Renal cortex interstitium (tissue), 15 donors: ENCODE measurements at places on chromosomes 5 and 9.

DNA sequence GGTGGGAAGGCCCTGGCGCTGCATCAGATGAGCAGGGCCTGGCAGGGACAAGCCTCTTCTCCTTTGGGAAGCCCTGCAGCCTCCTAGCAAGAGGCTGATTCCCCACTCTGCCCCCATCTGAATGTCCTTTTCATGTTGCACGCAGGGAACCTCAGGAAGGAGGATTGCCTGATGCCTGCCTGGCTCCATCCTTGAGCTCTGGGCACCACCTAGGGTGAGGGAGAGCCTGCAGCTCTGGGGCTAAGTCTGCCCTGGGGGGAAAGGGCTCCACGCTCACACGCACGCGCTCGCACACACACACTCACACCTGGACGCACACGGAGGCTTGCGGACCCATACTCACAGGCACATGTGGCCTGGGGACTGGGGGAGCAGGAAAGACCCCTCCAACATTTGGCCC lies 86.6 kb downstream of the LMX1B start:
- DNase-seq, result no peak

- DNase-seq, result no peak
Measured at GRCh38 chr5:180602481-180603075, 11.3 kb upstream of the SCGB3A1 start.

GRCh38 chr9:95065224-95065623 lies 252.3 kb downstream of the FANCC start:
- no peak for DNase-seq

DNA sequence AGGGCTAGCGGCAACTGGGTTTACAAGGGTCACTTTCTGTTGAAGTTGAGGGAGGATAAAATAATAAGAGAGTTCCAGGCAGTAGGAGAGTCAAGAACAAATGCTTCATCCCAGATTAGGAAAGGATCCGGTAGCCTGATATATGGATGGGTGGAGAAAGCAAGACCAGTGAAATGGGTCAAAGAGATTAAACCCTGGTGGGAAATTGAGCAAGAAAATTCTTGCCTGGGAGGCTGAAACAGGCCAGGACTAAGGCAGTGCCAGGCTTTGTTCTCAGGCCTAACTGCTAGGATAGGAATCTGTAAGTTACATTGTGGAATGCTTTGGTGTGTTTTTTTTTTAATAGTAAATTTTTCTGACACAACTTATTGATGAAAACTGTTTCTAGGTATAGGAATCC lies 257.4 kb upstream of the RFX3 start:
- no peak for DNase-seq

DNA sequence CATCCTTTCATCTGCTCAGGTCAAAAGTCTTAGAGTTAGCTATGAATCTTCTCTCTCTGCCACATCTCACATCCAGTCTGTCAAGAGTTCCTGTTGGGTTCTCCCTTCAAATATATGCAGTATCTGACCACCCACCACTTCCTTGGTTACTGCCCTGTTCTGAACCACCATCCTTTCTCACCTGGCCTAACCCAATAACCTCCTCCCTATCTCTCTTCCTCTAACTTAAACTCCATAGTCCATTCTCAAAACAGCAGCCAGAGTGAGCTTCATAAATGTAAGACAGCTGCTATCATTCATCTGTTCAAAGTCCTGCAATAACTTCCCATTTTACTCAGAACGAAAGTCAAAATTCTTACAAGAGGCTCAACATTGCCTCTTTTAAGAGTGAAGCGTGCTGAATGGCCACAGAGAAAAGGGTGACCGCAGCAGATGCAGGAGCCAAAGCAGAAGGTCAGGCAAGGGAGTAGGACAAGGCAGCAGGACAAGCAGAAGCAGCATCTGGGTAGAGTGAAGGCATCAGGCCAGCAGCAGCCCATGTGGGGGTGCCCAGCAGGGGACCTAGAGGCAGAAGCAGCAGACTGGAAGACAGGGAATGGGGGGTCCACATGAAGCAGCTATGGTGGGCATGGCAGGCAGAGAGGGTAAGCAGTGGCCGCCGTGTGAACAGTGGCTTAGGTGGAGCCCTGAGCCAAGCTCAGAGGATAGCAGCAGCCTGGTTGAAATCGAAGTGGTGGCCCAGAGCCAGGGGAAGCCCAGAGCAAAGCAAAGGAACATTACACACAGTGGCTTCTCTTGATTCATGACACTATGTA lies 39.3 kb upstream of the CDC42SE2 start:
- DNase-seq, result no peak

DNA sequence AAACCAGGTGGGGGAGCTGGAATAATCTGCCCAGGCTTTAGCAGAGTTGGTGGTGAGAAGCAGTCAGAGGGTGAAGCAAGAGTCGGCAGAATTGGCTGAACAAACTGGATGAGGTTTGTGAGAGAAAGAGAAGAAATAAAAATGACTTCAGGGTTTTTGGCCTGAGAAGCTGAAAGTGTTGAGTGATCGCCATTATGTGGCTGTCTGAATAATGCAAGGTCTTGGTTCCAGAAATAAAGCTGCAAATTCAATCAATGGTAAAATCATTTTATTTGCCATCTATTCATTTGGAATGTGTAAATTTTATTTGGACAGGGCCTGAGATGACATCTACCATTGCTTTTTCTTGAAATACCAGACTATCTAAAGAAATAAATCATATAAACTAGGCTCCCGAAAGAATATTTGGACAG lies 50.4 kb upstream of the DAB2 start:
- no peak for DNase-seq
